ENCODE measurements at places on chromosomes 2 and 18. TPM values are rescaled to one million over a fixed set of nuclear protein-coding genes. Genes with fewer than 3 reads are reported as not detected.

Gene BUB1
- total RNA-seq = 59.0 TPM

Gene UGT1A10
- total RNA-seq = not detected

Gene MROH2A
- total RNA-seq = not detected

Gene CRIM1
- total RNA-seq = 105 TPM

Gene HK2
- 4.6 TPM for total RNA-seq
